Femur (tissue), 1 donor: ENCODE measurements at places on chromosomes 7 and 10.

DNA sequence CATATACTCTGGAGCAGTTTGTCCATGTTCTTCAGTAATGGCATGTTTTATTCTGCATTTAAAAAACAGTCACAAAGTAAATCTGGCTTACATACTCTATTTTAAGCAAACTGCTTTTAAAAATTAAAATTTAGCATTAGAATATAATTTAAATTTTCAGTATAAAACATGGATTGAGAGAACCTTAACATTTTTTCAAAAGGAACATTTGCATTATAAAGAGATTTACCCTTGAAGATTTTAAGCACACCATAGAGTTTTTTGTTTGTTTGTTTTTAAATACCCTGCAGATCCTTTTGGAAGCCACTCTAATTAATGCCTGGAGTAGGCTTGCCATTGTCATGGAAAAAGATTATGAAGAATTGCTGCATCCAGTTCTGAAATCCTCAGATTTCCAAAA is 70.4 kb downstream of the ZNRF2 start:
- DNase-seq, result no peak

DNA sequence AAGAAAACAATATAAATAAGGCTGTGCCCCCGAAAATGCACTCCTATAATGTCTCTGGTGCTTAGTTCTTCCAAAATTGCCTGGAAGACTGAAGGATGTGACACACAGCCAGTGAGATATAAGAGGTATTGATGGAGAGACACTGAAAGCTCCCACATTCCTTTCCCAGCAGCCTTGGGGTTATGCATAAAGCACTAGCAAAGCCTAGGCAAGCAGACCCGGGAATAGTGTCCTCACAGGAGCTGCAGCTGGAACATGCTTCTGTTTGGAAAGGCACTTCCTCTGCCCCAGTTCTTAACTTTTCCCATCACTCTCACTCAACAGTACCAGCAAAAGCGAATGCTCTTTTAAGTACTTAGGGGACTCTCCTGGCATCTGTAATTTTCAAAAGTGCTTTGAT is 178.0 kb downstream of the AMPH start:
- peak; percentile 32 for DNase-seq

DNA sequence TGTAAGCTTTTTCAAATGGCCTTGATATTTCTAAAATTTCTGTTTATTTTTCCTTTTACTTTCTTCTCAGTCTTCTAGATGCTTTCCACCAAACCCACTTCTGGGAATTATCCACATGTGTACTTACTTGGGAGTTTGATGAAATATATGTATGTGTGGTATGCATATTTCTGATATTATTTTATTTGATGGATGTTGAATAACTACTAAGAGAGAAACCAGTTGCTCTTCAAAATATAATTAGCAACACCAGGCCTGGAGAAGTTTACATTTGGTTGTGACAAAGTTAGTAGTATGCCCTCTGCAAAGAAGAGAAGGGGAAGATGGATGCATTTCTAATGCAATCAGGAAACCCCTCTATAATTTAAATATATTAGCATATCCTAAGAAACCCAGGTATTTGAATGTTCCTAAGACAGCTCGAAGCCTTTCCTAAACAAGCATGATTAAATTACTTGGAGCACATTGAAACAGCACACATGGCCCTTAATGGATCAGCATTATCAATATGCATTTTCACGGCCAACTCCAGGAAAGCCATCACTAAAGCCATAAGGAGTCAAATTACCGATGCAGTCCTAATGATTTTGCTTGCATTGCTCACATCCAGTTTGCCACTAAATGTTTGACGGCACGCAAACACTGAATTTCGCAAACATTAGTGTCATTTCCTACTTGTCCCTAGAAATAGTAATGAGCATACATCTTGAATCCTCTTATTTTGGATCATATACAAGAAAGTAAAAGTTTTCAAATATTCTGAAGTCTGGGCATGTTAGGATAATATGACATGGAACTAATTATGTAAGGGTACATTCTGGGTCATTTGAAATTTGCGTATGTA is 393.8 kb downstream of the EXOC4 start:
- no peak for DNase-seq

DNA sequence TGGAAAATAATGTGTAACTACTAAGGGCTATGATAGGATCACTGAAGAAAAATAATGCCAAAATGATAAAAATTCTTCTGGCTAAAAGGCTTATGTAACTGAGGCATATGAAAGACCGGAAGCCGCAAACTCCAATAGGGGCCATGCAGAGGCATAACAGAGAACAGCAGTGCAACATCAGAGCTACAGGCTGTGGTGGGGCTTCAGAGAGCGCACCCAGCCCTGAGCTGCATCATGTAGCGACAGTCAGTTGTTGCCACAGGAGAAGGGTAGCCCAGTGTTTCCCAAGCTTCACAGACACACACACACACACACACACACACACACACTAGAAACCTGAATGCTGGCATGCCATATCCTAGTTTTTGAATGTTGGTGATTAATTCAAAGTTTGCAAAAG is 9.3 kb downstream of the LLCFC1 start:
- DNase-seq, result no peak

DNA sequence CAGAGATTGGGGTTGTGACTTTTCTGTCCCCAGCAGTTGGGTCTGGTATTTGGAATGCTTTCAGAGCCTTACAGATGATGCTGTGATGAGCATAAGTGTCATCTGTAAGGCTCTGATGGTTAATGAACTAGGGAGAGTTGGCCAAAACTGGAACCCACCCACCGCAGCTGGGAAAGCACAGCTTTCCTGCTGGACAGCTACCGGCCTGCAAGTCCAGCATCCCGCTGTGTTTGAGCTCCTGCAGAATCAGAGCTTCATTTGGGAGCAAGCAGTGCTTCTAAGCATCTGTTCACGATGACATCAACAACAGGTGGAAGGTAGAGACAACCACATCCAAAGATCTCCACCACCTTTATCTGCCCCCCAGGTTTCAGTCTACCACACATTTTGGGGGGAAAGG is 11.7 kb downstream of the UCN3 start:
- no peak for DNase-seq

DNA sequence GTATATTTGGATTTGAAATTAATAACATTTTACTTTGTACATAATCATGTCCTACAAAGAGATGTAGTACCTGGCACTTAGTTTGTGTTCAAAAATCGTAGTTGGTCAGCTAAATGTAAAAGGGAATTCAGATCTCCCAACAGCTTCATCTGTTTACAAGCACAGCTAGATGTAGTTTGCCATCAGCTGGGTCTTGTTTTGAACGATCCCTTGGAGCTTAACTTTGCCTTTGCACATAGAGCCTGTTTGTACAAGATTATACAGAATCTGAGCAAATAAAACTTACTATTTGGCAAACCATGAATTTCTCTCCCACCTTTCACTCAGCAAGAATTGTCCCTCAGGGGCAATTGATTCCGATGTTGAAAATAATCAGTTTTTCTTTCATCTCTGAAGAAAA is 36.1 kb upstream of the ADD3 start:
- no peak for DNase-seq
